ENCODE measurements at places on chromosomes 6 and 20. TPM values are rescaled to one million over a fixed set of nuclear protein-coding genes. Genes with fewer than 3 reads are reported as not detected.

BPIFA1 gene
- total RNA-seq: not detected

RTF2 gene
- total RNA-seq: 82.3 TPM

LY86 gene
- total RNA-seq: not detected

UBE2C gene
- total RNA-seq: 229 TPM
